ENCODE measurements at places on chromosomes 2 and 18.

DNA sequence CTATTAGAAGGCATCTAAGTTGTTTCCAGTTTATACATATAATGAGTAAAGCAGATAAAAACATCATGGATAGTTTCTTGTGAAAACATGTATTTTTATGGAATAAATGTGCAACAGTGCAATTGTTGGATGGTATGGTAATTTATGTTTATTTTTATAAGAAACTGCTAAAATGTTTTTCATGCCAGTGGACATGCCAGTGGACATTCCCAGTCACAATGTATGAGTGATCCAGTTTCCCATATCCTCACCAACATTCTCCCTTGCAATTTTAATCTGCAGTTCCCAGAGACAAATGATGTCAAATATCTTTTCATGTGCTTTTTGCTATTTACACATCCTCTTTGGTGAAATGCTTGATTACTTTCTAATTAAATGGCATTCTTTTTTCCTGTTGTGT, 818.6 kb downstream of the SUCLG1 start:
- DNase-seq: no peak

DNA sequence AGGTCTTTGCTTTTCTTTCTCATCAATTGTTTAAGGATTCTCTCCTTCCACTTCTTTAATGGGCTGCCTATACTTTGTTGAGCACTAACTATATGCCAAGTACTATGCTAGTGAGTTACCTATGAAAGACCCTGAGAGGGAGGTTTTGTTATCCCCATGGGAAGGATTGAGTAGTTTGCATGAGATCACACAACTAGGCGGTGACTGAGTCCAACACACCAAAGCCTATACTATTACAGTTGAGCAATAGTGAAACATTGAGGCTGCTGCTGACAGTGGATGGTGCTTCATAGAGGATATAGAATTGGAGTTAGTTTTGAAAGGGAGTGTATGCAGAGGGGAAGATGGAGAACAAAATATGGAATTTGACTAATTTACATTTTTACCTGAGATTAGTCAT, 15.8 kb downstream of the NABP1 start:
- DNase-seq: no peak

- no peak for DNase-seq
These were observed 103.4 kb upstream of the MEX3C start for GRCh38 chr18:51300912-51301311.

DNA sequence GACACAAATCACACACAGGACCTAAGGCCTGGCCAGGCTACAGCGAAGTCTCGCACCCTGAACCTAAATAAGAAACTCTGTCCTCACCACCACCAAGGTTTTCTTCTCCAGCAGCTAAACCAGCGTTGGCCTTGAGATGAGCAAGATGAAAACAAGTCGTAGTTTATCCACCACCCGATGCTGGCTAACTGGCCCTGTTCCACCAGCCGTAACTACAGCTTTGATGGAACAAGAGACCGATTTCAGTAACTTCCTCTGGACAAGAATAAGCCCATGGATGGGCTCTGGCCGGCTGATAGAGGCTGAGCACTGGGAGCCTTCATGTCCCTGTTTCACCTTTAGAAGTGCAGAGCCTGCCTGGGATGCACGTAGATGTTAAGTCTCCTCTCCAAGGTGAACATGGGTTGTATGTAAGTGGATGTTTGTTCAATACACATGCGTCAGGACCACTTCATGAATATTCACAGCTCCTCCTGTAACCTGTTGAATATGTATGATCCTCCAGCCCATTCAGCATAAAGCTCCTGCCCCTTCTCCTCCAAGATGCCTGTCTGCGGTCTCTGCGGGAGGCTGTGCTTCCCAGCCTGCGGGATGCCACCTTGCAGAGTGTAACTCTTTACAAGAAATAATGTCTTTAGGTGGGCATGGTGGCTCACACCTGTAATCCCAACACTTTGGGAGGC, 24.2 kb downstream of the ADI1 start:
- no peak for DNase-seq

- DNase-seq: no peak
These were observed 185.0 kb upstream of the TMEFF2 start for GRCh38 chr2:192379736-192380135.

DNA sequence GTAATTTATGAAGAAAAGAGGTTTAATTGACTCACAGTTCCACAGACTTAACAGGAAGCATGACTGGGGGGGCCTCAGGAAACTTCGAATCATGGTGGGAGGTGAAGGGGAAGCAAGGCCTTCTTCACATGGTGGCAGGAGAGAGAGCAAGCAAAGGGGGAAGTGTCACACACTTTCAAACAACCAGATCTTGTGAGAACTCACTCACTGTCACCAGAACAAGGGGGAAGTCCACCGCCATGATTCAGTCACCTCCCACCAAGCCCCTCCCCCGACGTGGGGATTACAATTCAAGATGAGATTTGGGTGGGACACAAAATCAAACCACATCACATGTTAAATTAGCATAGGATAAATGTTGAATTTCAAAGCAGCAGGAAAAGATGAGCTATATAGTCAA, 56.2 kb downstream of the STRADB start:
- DNase-seq: no peak

- DNase-seq: no peak
These were observed 57.4 kb downstream of the MYO1B start for GRCh38 chr2:191302459-191303139.

- DNase-seq: no peak
These were observed 13.6 kb downstream of the CIB4 start for GRCh38 chr2:26627350-26628105.

GRCh38 chr18:66833646-66834045, 229.8 kb upstream of the CDH19 start:
- no peak for DNase-seq

DNA sequence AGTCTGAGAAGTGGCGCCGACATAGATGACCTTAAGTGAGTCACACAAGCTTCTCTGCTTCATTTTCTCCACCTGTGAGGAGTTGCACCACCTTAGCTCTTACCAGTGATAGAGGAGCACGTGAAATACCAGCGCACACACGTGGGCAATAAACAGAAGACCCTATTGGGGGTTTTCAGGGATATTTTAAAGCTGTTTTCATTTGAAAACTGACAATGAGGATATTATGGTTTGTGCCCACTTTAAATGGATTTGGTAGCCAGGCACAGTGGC, 47.3 kb upstream of the FZD7 start:
- DNase-seq: no peak

GRCh38 chr2:37627710-37628109, 43.7 kb downstream of the CDC42EP3 start:
- DNase-seq: no peak

DNA sequence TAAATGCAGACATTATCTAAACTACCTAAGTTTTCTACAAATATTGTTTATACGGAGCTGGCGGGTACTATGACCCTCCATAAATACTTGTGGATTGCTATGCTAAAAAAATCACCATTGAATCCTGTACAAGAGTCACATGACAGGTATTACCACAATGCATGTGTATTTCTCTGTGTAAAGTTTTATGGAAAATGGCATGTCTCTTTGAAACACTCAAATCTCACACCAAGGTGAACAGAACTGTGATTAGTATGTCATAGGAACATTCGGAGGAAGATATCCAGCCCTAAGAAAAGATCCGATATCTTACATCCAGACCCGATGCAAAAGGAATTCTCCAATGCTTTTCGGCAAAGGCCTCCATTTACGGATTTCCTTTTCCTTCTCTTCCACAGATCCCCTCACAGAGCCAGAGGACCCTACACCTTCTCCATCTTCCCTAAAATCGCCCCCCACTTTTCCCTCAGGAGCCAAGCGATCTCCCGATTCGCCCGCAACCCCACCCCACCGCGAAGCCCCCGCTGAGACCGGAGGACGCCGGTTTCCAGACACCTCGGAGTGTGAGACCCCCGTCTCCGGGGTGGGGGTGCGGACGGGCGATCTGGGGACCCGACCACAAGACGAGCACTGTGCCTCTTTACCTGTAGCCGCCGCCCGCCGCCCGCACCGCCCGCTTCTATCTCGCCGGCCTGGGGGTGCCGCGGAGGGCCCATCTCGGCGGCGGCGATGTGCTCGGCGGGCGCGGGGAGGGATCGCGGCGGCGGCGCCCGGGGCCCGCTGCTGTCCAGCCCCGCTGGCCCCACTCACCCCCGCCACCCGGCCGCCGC, 1.2 kb downstream of the SAP130 start:
- DNase-seq: no peak

DNA sequence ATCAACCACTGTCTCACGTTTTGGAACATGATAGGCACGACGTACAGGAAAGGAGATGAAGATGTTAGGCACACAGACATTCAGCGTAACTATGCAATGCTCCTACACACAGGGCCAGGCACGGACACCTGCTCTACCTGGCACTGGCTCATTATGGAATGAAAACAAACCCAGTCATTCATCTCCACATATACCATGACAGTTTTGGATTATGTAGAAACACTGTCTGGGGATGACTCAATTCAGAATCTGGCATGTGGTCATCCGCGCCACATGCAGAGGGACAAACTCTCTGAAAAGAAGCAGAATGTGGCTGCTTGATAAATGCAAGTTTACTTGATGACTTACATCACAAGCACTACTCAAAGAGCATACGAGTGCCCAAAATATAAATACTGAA, 29.5 kb upstream of the NFU1 start:
- no peak for DNase-seq

DNA sequence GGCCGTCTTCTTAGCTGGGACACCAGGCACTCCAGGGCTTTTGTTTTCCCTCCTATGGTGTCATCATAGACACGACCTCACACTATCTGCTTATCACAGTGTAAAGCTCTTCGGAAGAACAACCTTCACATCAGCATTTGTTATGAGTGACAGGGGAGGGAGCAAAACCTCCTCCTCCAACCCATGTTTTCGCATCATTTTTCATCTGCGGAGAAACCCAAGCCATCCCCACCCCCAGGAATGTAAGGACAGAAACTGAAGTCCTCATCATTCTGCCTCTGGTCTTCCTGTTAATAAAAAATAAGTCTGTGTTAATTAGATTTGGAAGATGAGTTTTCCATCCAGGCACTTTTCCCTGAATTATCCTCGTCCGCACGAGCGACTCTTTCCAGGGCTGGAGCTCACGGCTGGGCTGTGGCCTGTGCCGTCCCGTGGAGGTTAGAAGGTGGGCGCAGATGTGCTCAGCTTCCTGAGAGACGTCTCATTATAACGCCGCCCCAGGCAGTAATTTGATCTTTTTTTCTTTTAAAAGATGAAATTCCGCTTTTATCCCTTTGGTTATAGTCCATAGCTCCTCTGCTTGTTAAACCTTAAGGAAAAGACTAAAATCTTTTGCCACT, 101.6 kb upstream of the TMEM18 start:
- no peak for DNase-seq

GRCh38 chr2:176111309-176111663, 4.2 kb downstream of the HOXD11 start:
- no peak for DNase-seq

- no peak for DNase-seq
These were observed 816 bp downstream of the SCTR start for GRCh38 chr2:119523383-119523951.

GRCh38 chr2:207632575-207633493, 7.6 kb upstream of the METTL21A start:
- DNase-seq: no peak

- DNase-seq: no peak
These were observed 1.2 kb downstream of the MYL12A start for GRCh38 chr18:3248658-3249359.

DNA sequence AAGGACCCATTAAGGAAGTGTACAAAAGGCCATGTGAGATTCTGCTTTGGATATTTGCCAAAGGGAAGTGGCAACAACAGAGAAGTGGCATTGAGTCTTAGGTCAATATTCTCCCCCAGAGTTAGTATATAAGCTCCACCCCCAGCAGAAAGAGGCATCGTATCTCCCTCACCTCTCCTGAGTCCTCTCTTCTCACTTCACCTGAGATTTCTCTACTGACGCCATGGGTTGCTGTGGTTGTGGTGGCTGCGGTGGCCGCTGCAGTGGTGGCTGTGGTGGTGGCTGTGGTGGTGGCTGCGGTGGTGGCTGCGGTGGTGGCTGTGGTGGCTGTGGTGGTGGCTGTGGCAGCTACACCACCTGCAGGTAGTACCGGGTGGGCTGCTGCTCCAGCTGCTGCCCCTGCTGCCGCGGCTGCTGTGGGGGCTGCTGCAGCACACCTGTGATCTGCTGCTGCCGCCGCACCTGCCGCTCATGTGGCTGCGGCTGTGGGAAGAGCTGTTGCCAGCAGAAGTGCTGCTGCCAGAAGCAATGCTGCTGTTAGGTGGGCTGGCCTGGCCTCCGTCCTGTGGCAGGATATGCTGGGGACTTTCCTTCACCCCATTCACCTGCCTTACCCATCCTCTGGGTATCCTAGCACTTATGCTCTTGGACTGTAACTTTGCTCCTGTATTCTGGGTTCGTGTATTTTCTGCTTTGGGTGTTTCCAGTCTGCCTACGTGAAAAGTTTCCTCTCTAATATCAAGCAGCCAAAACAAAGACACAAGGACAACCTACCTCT, 5.9 kb downstream of the SCYGR3 start:
- no peak for DNase-seq

- no peak for DNase-seq
These were observed 33.2 kb downstream of the SMARCAL1 start for GRCh38 chr2:216445501-216445900.

DNA sequence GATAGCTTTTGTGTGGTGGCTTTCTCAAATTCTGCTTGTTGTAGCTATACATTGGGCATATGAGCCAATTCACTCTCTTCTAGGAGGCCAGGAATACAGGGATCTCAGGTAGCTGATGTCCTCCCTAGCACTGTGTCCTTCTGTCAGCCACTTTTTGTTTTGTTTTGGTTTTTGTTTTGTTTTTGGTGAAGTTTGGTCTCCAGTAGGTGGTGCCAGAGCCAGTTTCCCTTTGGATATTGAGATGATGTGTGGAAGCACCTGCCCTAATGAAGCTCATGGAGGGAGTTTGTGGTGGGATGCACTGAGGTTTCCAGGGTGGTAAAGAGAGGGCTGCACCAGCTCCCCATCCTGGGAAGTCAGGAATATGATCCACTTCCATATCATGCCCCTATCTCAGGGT, 100.5 kb upstream of the VWC2L start:
- DNase-seq: no peak

DNA sequence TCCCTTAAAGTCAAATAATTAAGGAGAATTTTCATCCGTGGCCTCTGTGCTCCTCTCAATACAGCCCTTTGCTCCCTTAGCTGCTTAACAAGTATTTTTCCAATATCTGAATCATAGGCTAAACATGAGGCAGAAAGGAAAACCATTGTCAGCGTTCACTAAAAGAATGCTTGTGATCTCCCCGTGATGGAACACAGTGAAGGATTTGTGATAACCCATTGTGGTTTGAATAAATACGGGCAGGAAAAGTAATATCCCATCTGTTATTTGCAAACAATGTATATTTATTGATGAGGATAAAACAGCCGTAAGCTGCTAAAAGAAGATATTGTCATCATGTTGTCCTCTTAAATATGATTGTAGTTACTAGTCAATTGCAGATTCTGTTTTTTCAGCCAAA, 258.1 kb downstream of the NAPG start:
- no peak for DNase-seq

GRCh38 chr18:9017167-9017904, 85.2 kb upstream of the NDUFV2 start:
- peak; percentile 73 for DNase-seq
